Adrenal gland (tissue), 19 donors: ENCODE measurements at places on chromosomes 3 and 15.

GRCh38 chr15:52281085-52282035, 14.2 kb downstream of the MYO5C start:
- DNase-seq: no peak

GRCh38 chr3:27456554-27456953, 27.6 kb downstream of the SLC4A7 start:
- DNase-seq: no peak

DNA sequence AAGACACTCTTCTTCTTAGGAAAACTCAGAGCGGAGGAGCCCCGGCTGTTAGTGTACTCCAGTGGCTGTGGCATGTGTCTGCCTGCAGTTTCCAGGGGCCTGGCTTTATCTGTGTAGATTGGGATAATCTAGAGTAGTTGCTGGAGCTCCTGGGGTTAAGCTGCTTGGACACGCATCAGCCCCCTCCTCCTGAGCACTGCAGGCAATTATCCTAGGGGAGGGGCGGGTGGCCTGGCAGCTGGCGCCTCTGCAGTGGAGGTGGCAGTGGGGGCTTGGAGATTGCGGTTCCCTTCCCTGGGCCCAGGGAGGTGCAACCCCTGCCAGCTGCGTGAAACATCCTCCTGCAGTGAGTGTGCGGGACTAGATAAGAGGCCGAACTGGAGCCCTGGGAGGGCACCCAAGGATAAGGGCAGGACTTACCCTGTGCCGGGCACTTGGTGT, 68.2 kb downstream of the EFCAB12 start:
- no peak for DNase-seq

GRCh38 chr15:90095521-90095959, 6.7 kb downstream of the IDH2 start:
- no peak for DNase-seq

DNA sequence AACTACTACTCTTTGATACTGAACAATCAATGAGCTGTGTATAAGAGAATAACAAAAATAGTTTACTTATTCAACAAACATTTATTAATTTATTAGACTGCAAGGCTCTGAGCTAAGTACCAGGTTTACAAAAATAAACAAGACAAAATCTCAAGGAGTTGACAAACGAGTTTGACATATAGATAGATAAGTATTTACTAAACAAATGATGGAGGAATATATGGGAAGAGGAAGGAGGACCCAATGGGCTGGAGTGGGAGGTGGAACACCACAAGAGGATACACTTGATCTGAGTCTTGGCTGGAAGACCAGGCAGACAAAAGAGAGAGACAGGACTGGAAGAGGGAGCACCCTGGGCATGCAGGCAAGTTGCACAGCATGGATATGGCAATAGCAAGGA, 47.5 kb upstream of the FSIP1 start:
- DNase-seq: no peak

DNA sequence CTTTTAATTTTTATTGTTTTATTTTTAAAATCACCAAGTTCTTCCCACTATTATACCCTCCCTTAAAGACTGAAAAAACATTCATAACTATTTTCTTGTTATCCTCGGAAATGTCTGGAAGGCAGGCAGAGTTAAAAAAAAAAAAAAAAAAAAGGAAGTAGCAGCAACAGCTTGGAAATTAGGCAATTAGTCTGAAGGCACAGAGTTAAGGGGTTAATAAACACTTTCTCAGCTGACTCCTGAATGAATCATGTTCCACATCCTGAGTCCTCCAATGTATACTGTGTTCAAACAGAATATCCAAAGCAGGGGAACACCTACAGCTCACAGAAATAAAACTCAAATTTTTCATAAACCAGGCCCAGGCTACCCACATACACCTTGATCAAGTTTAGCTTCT, 5.8 kb downstream of the HEXA start:
- no peak for DNase-seq

DNA sequence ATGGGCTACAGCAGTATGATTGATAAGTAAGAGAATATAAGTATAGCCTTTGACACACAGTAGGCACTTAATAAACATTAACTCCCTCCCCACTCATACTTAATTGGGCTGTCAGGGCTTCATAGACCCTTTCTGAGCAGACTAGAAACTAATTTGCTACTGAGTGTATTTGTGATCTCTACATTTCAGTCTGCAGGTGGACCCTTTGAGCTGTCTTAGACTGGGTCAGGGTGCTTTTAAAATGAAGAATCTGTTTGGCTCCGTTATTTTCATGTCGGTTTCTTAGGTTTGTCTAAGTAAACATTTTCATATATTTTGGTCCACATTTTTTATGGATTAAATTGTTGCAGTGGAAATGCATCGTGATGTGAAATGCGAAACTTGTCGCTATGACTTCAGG, 50.3 kb upstream of the SELENOK start:
- no peak for DNase-seq

GRCh38 chr3:139468399-139468798, 7.9 kb downstream of the RBP2 start:
- DNase-seq: no peak

DNA sequence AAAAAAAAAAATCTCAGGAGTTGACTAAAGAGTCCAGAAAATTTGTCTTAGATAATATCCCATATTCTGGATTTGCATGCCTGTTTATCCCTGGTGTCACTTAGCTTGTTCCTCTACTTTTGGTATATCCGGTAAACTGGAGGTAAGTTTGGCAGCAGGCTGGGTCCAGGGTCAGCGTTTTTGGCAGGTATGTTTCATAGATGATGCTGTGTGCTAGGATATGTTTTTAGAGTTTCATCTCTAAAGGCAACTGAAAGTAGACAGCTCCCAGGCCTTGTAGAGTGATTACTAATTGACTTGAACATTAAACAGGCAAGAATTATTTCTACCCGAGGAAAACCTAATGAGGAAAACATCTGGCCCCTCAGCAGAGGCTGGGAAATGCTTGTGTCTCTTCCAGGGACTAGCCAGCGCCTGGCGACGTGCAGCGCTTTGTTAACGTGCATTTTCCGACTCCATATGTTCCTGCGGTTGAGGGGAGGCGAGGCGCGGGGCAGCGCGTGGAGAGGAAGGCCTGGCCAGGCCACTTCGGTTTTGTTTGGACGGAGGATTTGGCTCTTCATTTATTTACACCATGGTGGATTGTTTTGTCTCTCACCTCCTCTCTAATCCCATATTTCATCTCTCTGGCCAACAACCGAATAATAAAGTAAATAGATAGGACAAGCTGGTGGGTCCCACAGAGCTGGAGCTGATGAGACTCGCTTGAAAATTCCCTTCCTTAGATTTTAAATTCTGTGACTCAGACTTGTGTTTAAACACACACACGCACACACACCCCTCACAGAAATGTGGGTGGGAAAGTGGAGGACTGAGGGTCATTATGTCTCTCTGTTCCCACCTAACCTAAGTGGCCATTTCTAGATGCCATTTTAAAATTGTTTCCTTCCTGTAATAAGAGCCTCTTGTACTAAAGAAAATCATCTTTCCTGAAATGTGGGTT, 65.3 kb downstream of the ASB7 start:
- no peak for DNase-seq

DNA sequence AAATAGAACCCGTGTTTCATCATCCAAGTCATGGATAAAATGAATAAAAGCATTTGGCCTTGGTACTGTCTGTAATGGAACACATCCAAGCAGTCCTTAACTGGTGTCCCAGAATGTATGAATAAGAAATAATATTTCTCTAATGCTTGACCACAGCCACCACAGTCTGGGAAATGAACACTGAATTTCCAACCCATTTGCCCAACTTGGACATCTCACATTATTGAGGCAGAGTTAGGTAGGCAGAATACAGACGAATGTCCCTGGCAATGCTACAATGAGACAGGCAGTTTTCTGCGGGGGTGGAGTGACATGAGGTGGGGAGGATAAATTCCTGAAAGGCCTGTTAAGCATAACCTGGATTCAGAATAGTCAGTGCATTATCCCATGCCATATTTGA, 245.7 kb downstream of the ZIC1 start:
- DNase-seq: no peak

DNA sequence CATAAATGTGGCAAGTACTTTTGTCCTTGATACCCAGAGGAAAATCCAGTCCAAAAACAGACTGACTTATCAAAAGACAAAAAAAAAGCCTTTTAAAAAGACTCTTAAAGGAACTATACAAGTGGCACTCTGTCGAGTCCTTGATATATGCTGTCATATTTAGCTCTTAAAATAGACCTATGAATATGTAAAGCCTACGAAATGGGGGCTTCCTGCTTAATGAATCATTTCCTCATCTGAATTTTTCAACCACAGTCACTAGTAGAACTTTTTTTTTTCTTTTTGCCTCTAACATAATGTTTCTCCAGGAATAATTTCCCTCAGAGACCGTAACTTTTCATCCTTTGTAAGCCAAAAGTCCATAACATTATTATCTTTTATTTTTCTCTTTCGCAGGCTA, 95.8 kb downstream of the P3H2 start:
- no peak for DNase-seq

GRCh38 chr3:112598731-112599130, 36.9 kb downstream of the SLC35A5 start:
- DNase-seq: no peak
